ENCODE measurements at places on chromosomes 4 and X. TPM values are rescaled to one million over a fixed set of nuclear protein-coding genes. Genes with fewer than 3 reads are reported as not detected.

Gene MAGEA12
- total RNA-seq: not detected

Gene NLRP2B
- total RNA-seq: not detected

Gene ZBTB49
- total RNA-seq: 5.7 TPM

Gene REELD1
- 0.20 TPM for total RNA-seq

Gene RHOXF2
- total RNA-seq: not detected

Gene REPS2
- not detected for total RNA-seq

Gene SLC6A14
- not detected for total RNA-seq

Gene TLR7
- total RNA-seq: 0.28 TPM

Gene MOB1B
- 19.7 TPM for total RNA-seq

Gene HPSE
- total RNA-seq: 7.8 TPM

Gene SLC2A9
- total RNA-seq: 1.2 TPM

Gene PPP1R3F
- 2.1 TPM for total RNA-seq

Gene ENPEP
- total RNA-seq: not detected

Gene SPANXA2
- not detected for total RNA-seq

Gene TMPRSS11A
- not detected for total RNA-seq

Gene LINC00632
- total RNA-seq: not detected

Gene DNASE1L1
- 12.7 TPM for total RNA-seq

Gene GUCY1B1
- total RNA-seq: 0.27 TPM

Gene HTN3
- total RNA-seq: not detected

Gene HELT
- total RNA-seq: not detected

Gene AFAP1
- total RNA-seq: 13.6 TPM

Gene NDP
- total RNA-seq: not detected

Gene SLC16A2
- 0.60 TPM for total RNA-seq

Gene FRMD7
- not detected for total RNA-seq

Gene PORCN
- total RNA-seq: 11.0 TPM

Gene AIFM1
- total RNA-seq: 60.1 TPM

Gene H2BW1
- total RNA-seq: not detected
